ENCODE measurements at places on chromosomes 16 and 17. TPM values are rescaled to one million over a fixed set of nuclear protein-coding genes. Genes with fewer than 3 reads are reported as not detected.

The MT3 gene
- total RNA-seq: 2.5 TPM

The RUNDC3A gene
- 0.64 TPM for total RNA-seq

The CTRB1 gene
- total RNA-seq: not detected

The OR1G1 gene
- not detected for total RNA-seq

The NPIPA5 gene
- 17.2 TPM for total RNA-seq

The CLDN9 gene
- total RNA-seq: not detected

The SECTM1 gene
- total RNA-seq: 9.9 TPM

The LRRC3C gene
- total RNA-seq: not detected

The CIAPIN1 gene
- 67.4 TPM for total RNA-seq

The DHRS11 gene
- total RNA-seq: 6.1 TPM

The PLK1 gene
- 73.4 TPM for total RNA-seq

The RTN4RL1 gene
- total RNA-seq: 1.6 TPM

The INPP5K gene
- 53.8 TPM for total RNA-seq

The SOCS1 gene
- 211 TPM for total RNA-seq

The QPRT gene
- total RNA-seq: 8.0 TPM

The NEUROD2 gene
- total RNA-seq: not detected

The SPHK1 gene
- 2.5 TPM for total RNA-seq

The KRT27 gene
- total RNA-seq: not detected

The IL4R gene
- 474 TPM for total RNA-seq

The ARL5C gene
- total RNA-seq: not detected

The ADAD2 gene
- total RNA-seq: not detected

The SEPTIN12 gene
- total RNA-seq: not detected

The PRSS22 gene
- not detected for total RNA-seq

The AATK gene
- 0.54 TPM for total RNA-seq

The SNRNP25 gene
- total RNA-seq: 60.8 TPM

The KRT36 gene
- total RNA-seq: not detected

The CTRL gene
- 9.5 TPM for total RNA-seq

The DYNC1LI2 gene
- total RNA-seq: 87.0 TPM

The ZG16B gene
- total RNA-seq: 23.2 TPM

The KRTAP4-1 gene
- total RNA-seq: not detected

The CLEC3A gene
- total RNA-seq: not detected

The KRTAP3-1 gene
- not detected for total RNA-seq

The TCAP gene
- 1.7 TPM for total RNA-seq

The CTF1 gene
- 0.12 TPM for total RNA-seq

The CDH5 gene
- total RNA-seq: not detected

The NPTX1 gene
- total RNA-seq: 107 TPM

The NOTUM gene
- 0.78 TPM for total RNA-seq

The INCA1 gene
- total RNA-seq: 0.22 TPM

The ITGAX gene
- total RNA-seq: 142 TPM

The AOC2 gene
- total RNA-seq: 2.6 TPM

The MAZ gene
- 353 TPM for total RNA-seq

The TLCD3B gene
- 1.4 TPM for total RNA-seq

The SLC35G3 gene
- not detected for total RNA-seq

The SLC38A8 gene
- total RNA-seq: not detected

The LRRC75A gene
- 1.1 TPM for total RNA-seq

The CHP2 gene
- not detected for total RNA-seq

The KRTAP2-2 gene
- total RNA-seq: not detected

The VMO1 gene
- total RNA-seq: not detected

The PSMC5 gene
- 169 TPM for total RNA-seq

The VPS4A gene
- total RNA-seq: 40.1 TPM

The ABCC6 gene
- 0.07 TPM for total RNA-seq

Data from T-helper 1 cell treated with Interleukin-12 subunit alpha and Interleukin-12 subunit beta and Interleukin-4 antibody, amounts not matched to agents 30 ng/mL and 1 ng/mL, for 36 hours (primary cell).